ENCODE measurements at places on chromosomes 1 and 21.
A peak's percentile ranks its signal among the peaks of the same experiment; 100 is the strongest.

DNA sequence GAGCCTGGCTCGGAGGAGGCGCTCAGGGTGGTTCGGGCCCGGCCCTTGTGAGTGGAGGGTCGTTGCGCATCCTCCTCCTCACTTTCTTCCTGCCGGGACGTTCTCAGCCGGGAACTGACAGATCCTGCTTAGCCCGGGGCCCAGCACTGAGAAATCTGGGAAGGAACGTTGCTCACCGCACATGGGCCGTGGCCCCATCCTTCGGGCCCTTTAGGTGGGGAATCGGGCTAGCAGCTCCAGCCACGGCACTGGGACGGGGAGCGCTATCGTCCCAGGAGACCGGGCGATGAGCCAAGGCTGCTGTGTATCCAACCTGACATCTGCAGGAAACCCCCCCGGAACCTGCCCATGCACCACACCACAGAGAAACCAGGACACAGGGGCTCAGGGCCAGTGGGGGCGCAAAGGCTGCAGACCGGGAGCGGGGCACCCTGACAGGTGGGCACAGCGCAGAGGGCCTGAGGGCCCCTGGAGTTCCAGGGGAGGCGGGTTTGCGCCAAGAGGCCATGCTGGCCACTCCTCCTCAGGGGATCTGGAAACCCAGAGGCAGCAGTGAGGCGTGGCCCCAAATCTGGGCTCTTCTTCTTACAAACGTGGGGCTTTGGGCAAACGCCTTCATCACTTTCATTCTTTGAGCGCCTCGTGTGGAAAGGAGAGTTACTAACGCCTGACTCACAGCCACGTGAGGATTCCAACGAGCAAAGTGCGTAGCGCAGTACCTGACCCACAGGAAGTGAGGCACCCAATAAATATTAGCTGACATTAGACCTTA, at the start of gene SH2D5:
Gene SH2D5, minus strand, starts transcription at position 116 of the 772 bp plus-strand sequence. CDS start 4,659 bp downstream, outside the sequence.
- peak; percentile 57 for DNase-seq

- no peak for DNase-seq
Measured at GRCh38 chr1:111513410-111514020, 10.1 kb upstream of the ADORA3 start.

DNA sequence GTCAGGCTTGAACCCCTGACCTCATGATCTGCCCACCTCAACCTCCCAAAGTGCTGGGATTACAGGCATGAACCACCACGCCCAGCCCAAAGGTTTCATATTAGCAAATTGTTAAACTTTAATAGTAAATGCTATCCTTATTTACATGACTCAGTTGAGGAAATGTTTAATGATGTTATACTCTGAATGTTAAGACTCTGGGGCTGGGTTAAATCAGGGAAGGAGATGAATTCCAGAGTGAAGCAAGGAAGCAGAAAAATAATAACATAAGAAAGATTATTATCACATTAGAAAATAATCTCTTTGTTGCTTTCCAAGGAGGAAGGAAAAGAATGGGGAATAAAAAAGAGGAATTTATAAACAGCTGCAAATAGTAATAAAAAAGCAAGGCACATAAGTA, 105.3 kb downstream of the PTGS2 start:
- DNase-seq: no peak

DNA sequence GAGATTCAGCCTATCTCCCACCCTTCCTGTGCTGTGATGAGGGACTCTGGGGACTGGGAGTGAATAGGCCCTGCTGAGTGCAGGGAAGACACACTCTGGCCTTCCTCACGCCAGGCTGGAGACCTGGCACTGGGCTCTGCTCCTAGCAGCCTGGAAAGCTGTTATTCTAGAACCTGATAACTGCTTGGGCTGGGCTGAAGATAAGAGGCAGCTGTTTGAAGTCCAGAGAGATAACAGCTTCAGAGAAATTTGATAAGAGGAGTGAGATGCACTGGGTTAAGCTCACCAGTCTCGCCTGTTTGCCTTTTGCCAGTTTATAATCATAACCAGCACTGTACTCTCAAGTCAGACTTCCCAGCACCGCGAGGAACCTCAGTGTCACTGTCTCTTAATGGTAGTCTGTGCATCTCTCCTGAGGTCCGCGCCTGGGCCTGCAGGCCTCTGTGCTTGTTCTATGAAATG, 46.6 kb upstream of the GPR37L1 start:
- DNase-seq: no peak

DNA sequence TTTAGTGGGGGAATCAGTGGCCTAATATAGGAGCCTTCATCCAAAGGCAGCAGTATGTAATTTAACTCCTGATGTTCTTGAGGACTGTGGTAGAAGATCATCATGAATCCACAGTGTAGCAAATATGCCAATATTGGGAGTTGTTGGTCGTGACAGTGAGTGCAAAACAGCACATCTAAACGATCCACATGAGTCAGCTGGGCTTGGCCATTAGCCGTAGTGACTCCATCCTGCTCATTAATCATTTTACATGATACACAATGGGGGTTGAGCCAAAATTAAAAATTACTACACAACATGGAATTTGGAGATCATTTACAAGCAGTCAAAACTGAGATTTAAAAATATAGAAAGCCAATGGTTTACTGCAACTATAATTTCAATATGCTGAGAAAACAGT, 653.9 kb upstream of the CAMK1G start:
- no peak for DNase-seq

DNA sequence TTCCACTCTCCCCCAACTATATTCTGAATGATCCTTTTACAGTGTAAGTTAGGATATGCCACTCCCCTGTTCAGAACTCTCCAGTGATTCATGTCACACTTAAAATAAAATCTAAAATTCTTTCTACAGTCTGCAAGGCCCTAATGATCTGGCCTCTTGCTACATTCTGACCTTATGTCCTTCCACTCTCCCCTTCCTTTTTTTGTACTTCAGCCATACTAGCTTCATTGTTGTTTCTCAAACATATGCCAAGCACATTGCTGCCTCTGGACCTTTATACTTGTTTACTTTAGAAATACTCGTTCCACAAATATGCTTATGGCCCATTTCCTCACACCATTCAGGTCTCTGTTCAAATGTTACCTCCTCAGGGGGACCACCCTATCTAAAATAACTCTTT, 14.8 kb upstream of the PSMA5 start:
- DNase-seq: no peak

DNA sequence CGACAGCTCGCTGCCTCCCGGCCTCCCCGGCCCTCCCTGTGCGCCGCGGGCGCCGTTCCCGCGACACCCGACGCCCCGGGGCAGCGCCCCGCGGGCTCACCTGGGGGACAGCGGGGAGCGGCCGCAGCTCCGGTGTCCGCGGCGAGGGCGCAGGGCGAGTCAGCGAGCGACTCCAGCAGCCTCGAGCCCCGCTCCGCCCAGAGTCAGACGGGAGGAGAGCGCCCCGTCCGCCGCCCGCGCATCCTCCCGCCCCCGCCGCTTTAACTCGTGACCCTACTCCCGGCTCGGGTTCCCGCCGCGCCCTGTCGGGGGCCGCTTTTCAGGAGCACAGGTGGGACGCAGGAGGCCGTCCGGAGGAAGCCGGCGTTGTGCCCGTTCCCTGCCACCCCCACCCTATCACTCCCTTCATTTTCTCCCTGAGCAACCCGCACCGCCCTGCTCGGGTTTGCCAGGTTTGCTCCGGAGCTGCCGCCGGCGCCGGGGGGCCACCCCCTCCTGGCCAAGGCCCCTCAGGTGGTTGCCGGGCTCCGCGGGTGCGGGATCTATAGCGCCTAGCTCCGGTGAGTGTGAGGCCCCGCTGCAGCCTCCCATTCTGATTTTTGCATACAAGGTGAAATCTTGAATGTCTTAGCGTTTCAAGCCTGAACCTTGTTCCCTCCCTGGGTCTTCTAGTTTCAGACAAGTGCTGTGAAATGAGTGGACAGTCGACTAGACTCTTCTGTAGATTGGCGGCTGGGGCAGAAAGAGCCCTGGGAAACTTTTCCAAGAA, at the start of gene MCOLN3:
Gene MCOLN3, minus strand, starts transcription at position 205 of the 769 bp plus-strand sequence. CDS start 3,140 bp downstream, outside the sequence.
- no peak for DNase-seq

- DNase-seq: no peak
Measured at GRCh38 chr1:64948905-64949833, 17.2 kb downstream of the JAK1 start.

DNA sequence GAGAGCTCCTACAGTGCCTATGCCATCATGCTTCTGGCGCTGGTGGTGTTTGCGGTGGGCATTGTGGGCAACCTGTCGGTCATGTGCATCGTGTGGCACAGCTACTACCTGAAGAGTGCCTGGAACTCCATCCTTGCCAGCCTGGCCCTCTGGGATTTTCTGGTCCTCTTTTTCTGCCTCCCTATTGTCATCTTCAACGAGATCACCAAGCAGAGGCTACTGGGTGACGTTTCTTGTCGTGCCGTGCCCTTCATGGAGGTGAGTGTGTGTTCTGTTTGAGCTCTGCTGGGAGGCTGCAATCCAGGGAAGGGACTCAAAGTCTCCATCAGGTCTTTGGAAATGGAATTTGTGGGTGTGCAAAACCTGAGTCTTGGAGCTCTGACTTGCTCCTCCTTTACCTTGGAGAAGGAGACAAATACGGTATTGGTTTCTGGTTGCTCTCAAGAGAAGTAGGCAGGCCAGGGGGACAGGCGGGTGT, 658 bp downstream of the GPR37L1 start:
- DNase-seq: no peak

Measured in muscle of arm (tissue), 14 donors.